NCI-H146 (cell line): ENCODE measurements at places on chromosomes 6 and 20.
A peak's percentile ranks its signal among the peaks of the same experiment; 100 is the strongest.

- no peak for DNase-seq
Observed at GRCh38 chr20:60993433-60994044, 258.5 kb upstream of the CDH4 start.

GRCh38 chr6:6674872-6675271, 86.4 kb downstream of the LY86 start:
- DNase-seq = no peak

DNA sequence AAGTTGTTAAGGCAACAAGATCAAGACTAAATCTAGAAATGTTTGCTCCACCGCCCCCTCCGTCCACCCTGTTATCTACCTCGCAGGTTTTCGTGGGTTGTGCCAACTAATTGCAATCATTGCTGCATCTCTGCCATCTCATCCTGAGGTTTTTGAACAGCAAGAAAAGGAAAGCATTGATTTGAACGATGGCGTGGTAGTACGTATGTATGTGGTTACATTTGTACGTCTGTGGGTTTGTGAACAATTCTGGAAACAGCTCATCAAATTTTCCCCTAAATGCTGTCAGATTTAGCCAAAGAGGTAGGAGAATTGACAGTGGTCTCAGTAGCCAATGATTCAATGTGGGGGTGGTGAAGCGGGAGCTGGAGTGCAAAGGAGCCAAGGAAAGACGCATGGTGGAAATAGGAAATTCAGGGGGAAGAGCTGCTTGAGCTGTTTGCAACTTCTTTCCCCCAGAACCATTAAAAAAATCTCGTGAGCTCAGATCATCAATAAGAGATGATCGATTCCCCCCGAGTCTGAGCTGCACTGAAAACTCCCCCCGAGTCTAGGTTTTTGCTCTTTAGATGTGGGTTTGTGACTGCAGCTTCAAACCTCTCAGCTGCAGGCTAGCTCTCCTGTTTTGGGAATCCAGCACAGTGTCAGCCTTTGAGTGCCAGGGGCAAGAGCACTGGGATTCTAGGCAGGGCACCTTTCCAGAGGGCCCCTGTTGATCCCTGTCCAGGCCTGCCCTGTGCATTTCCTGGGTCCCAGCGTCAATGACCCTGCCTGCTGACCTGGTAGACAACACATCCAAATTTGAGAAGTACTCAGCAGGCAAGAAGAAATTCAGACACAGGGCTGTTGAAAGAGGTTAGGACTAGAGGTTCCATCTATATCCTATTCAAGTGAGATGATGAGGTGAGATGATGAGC, 72.6 kb upstream of the LY86 start:
- DNase-seq = no peak

DNA sequence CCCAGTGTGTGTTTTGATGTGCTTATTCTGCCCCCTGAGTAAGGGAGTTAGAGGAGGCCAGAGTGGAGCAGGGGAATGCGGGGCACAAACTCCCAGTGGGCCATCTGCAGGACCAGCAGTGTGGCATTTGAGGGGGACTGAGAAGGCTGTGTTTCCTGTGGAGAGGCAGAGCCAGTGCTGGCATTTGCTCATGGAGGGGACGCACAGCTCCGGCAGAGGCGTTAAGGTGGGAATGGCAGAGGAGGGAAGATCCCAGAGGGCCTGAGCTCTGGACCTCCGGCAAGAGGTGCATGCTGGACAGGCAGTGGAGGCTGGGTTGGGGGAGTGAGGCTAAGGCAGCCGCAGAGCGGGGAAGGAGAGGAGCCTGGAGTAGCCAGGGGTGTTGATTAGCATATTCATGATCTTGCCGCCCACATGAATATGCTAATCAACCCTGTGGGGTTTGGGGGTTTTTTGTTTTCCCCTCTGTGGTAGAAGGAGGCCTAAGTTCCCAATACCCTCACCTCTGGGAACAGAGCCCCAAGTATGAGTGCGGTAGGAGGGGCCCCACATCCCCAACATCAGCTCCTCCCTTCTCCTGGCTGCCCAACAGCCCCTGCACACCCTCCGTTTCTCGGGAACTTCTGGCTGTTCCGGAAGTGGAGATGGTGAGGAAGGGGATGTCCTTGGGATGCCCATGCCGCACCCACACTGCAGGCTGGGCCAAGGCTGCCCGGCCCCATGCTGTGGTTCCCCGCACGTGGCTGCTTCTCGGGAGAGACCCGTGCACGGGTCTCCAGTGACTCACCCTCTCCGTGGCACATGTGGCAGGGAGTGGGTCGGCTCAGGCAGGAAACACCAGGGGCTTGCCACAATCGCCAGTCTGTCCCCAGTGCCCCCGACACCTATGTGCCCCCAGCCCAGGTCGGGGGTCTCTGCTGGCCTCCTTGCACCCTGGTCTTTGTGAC, 33.8 kb downstream of the DLGAP4 start:
- DNase-seq = no peak

GRCh38 chr6:14058735-14059134, 58.8 kb upstream of the CD83 start:
- no peak for DNase-seq

DNA sequence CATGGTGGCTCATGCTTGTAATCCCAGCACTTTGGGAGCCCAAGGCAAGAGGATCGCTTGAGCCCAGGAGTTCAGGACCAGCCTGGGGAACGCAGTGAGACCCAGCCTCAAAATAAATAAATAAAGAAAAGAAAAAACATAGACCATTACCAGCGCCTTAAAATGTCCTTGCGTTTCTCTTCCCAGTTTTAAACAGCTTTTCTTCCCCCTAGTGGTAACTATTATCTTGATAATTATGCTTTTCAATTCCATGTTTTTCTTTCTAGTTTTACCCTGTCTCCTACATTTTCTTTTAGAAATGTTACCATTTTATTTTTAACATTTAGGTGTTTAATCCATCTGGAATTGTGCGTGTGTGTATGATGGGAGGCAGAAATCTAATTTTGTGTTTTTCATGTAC, 24.4 kb downstream of the DNAH8 start:
- no peak for DNase-seq

GRCh38 chr6:112296694-112297093, 42.3 kb upstream of the LAMA4 start:
- no peak for DNase-seq

GRCh38 chr20:54477191-54477955, 2.0 kb downstream of the DOK5 start:
- DNase-seq = no peak

DNA sequence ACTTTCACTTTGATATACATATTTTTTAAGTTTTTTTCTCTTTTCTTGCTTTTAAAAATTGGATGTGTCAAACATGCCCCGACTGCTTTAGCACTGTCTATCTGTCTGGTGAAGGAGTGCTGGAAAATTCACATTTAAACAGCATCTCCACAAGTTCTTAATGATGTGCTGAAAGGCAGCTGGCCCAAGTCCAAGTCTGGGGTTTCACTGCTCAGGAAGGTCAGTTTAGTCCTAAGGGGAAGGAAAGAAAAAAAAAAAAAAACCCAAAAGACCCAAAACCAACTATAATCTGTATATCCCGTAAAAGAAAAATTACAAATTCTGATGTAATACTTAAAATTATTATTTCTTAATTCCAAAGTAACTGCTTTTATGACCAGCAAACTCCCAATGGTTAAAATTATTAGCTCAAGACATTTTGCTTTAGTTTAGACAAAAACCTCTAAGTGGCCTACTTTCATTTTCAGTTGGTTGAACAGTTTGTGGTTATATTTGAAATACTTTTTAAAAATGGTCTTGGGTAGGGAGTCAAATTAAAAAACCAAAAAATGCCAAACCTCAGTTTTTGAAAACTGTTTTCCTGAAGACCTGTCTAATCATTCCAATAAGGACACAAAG, 79.5 kb upstream of the PREP start:
- no peak for DNase-seq

DNA sequence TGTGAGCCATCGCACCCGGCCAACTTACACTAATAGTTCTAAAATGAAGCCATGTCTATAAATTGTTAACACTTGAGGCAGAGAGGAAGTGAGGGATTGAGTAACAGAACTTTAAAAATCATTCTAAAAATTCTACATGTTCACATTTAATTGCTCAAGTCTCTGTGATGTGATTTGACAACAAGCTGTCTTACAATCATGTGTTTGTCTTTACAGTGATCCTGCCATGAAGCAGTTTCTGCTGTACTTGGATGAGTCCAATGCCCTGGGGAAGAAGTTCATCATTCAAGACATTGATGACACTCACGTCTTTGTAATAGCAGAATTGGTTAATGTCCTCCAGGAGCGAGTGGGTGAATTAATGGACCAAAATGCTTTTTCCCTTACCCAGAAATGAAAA, 23.6 kb downstream of the GTF2H5 start:
- DNase-seq = no peak

DNA sequence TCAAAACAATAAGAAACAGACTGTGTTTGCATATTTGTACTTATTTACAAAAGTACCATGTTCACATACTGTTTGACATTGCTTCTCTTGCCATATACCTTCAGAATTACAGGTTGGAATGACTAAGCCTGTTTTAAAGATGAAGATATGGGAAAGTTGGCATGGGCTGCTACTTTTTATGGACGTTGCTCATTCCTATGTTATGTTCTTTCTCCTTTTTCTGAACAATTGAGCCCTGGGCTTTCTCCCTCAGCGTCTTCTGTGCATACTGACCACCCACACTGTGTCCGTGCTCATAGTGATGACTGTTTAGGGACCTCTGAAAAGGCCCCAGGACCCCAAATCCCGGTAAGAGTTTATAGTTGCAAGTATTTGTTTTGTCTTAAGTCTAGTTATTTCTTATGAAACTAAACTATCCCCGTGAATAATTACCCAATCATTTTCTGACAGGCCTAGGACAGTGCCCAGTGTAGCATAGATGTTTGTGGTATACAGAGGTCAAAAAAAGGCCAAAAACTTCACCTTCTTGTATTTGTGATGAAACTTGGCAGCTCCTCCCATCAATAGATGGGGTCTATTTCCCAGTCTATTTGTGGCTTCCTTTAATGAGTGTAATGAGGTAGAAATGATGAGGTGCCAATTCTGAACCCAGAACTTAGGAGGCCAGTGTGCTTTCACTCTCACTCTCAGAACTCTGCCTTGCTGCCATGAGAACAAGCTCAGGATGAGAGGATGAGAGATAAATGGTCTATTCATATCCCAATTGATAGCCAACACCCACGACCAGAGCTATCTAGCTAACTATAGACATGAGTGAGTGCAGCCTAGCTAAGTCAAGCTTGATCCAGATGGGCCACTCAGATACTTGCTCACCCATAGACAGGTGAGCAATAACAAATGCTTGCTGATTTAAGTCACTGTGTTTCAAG, 40.9 kb downstream of the GSTA4 start:
- no peak for DNase-seq

GRCh38 chr6:117544716-117545115, 57.6 kb downstream of the GOPC start:
- DNase-seq = no peak

- peak; percentile 54 for DNase-seq
Observed at GRCh38 chr20:8766868-8767390, 302.0 kb upstream of the PLCB4 start.

DNA sequence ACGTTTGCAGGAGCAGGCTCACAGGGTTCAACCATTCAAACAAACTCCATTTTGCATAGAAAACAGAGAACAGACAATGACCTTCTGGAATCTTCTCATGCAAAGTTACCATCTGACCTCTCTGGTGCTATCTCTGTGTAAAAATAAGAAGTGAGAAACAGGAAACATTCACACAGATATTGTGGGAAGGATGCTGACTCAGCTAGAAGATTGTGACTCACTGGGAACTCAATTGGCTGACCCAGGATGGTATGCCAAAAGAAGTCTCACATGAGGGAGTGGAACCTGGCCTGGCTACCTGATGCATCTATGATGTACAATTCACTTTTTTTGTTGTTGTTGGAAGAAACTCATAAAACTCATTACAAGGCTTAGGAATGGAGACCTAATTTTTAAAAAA, 61.1 kb upstream of the TBX18 start:
- DNase-seq = no peak

- DNase-seq = no peak
Observed at GRCh38 chr20:64157878-64158277, 6.4 kb upstream of the MYT1 start.

- no peak for DNase-seq
Observed at GRCh38 chr6:19391926-19392325, 445.2 kb upstream of the ID4 start.

GRCh38 chr6:82908661-82909060, 157.0 kb downstream of the UBE3D start:
- DNase-seq = no peak

DNA sequence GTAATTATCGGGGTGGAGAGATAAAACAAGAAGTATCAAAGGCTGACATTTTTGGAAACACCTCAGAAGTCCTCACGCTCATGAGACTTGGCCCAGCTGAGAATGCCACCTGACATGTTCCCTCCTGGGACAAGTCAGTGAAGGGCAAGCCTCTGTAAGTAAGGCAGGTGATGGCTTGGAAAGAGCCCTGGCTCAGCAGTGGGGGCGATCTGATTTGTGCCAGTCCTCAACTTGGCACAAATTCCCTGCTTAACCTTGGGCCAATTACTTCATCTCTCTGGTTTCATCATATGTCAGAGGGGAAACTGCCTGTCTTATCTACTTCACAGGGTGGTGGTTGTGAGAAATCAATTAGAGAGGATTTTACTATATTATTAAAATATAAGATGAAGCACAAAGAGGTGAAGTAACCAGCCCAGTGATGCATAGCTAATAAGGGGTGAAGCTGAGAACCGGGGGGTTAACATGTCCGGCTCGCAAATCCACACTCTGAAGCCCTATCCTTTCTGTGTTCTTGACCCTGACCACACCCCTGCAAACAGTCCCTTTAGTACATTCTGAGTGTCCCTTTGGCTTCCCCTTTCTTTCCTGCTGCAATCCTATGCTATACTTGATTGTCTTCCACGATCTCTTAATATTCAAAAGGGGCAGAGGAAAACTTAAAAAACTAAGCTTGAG, 8.8 kb upstream of the MOCS1 start:
- DNase-seq = no peak

DNA sequence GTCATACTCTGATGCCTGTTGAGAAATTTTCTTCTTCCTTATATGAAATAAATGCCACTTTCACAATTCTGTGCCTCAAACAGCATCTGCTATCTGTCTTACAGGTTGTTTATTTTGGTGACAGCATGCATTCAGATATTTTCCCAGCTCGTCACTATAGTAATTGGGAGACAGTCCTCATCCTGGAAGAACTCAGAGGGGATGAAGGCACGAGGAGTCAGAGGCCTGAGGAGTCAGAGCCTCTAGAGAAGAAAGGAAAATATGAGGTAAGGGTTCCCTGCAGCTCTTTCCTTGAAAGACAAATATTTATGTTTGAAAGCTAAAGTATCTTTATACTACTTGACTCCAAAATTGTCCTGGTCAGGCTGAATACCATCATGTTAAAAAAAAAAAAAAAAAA, 15.8 kb downstream of the TSPYL4 start:
- no peak for DNase-seq

- DNase-seq = peak; percentile 47
Observed at GRCh38 chr6:134730013-134730412, 219.9 kb downstream of the ALDH8A1 start.

GRCh38 chr6:147268254-147268653, 64.0 kb downstream of the STXBP5 start:
- DNase-seq = no peak

- DNase-seq = no peak
Observed at GRCh38 chr6:164108869-164109769, 694.6 kb downstream of the QKI start.

DNA sequence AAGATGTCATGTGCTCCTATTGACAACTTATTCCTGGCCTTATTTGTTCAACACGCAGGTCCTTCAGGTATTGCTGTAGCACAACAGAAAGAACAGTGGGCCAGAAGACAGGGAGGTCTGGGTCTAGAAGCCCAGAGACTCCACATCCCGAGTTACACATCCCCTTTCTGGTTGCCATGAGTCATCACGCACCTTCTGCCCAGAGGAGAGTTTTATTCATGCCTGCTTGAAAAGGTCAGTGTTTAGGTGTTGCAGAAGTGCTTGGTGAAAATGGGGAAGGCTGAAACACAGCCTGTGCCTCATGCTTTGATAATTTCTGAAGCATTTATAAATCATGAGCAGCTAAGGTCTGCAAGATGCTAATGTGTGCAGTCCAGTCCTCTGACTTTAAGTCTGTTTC, 256.4 kb downstream of the GMPR start:
- DNase-seq = no peak
